ENCODE measurements at places on chromosomes 1 and 21. TPM values are rescaled to one million over a fixed set of nuclear protein-coding genes. Genes with fewer than 3 reads are reported as not detected.

Gene THEMIS2
- total RNA-seq: 0.79 TPM

Gene GUCA2A
- not detected for total RNA-seq

Gene PTPN7
- not detected for total RNA-seq

Gene GPX7
- not detected for total RNA-seq

Gene HSPB7
- total RNA-seq: not detected

Gene MARK1
- total RNA-seq: 0.09 TPM

Gene CTH
- 1.8 TPM for total RNA-seq

Measured in A549 treated with Mapracorat at 1 μM for 4 hours (cell line).